ENCODE measurements at places on chromosomes 5 and 9. TPM values are rescaled to one million over a fixed set of nuclear protein-coding genes. Genes with fewer than 3 reads are reported as not detected.

Gene HARS1
- 121 TPM for total RNA-seq

Gene IL9
- total RNA-seq: not detected

Gene NPR3
- 0.29 TPM for total RNA-seq

Gene CATSPER3
- 0.13 TPM for total RNA-seq

Gene SEPTIN8
- total RNA-seq: 41.6 TPM

Data from HT1080 (cell line).